ENCODE measurements at places on chromosomes 2 and 18.

- DNase-seq: no peak
These were observed 36.7 kb upstream of the AGPS start for GRCh38 chr2:177355874-177356273.

DNA sequence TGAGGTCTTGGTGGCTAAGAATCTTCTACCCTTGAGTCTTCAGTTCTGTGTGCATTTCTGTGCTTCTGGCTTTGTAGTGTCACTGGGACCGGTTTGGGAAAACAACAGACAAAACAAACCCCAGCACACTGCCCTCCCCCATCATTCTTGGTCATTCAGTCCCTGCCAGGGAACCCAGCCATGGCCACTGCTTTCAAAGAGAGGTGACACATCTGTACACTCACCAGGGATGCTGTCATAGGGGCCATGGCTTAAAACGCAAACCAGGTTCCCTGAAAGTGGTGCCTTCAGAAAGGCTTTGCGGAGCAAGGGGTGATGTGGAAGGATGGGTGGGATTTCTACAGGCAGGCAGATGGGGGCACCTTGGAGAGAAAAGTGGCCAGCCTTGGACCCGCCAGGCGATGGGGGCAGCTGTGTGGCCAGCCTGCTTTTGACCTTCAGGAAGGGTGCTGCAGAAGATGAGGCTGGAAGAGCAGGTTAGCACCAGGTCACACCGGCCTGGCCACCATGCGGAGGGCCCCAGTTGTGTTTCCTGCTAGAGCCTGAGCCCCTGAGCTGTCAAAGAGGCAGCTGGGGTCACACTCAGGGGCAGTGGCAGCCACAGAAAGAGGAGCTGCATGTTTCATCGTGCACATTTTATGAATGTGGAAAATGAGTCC lies 101.3 kb downstream of the INHBB start:
- DNase-seq: no peak

GRCh38 chr18:37665346-37665745 lies 99.7 kb upstream of the CELF4 start:
- DNase-seq: no peak

- no peak for DNase-seq
These were observed 25.4 kb upstream of the GLI2 start for GRCh38 chr2:120710256-120710655.

DNA sequence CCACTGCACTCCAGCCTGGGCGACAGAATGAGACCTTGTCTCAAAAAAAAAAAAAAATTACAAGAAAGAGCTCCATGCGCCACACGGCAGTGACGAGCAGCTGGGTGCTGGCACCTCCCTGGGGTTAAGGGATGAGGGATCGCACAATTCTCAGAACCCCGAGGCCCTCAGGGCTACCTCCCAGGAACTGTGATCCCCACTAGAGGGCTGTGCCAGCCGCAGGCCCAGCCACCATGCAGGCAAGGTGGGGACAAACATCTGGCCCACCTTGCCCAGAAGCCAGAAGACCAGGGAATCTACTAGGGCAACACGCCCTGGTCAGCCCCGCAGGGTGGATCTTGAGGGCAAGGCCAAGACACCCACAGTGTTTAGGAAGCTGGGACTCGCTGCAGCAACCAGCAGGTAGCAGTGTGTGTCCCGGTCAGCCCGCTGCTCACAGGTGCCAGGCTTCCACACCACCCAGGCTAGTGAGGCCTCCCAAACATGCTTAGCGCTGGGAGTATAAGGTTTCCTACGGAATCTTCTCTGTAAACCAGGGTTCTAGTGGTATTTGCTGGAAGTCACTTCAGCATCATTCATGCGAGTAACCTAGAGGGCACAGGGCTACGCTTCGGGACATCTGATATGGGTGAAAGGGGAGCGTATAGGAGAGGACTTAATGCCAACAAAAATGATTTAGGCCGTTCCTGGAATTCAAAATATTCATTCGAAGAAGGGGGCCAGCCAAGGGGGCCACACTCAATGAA lies 6.7 kb downstream of the SAG start:
- DNase-seq: no peak

DNA sequence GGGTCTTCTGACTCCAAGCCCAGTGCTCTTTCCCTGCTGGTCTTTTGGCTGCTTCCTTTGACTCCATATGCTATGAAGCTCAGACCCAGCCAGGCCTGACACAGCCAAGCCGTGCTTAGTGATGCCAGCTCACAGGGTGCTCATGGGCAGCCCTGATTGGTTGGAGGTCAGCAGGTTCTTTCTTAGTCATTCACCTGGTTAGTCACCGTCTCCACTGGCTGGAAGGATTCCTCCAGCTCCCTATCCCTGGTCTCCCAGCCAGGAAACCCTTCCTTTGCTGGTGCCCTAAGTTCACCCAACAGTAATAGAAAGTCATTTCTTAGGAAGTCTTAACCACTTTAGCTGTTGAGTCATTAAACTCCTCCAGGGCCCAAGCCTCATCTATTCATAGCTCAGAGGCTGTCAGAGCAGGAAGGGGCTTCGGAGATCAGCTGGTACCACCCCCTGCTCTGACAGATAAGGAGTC lies 3.9 kb downstream of the KCNK3 start:
- no peak for DNase-seq

- no peak for DNase-seq
These were observed 74.7 kb upstream of the SNTG2 start for GRCh38 chr2:875687-876615.

DNA sequence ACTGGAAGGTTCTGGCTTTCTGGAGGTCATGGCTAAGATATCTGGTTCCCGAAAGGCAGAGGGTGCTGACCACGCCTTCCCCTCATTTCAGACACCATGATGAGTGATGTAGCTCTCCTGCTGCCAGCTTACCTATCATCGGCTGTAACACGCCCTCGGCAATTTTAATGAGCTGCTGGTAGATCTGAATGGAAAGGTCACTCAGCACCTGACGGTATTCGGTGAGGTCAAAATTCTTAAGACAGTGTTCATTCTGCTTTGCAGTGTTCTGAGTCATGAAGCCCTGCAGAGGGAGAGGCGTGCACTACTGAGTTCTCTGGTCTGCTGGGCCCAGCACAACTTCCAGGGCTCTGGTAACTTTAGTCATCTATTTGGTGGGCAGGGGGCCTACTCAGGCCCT lies 25.7 kb upstream of the ACAA2 start:
- no peak for DNase-seq

DNA sequence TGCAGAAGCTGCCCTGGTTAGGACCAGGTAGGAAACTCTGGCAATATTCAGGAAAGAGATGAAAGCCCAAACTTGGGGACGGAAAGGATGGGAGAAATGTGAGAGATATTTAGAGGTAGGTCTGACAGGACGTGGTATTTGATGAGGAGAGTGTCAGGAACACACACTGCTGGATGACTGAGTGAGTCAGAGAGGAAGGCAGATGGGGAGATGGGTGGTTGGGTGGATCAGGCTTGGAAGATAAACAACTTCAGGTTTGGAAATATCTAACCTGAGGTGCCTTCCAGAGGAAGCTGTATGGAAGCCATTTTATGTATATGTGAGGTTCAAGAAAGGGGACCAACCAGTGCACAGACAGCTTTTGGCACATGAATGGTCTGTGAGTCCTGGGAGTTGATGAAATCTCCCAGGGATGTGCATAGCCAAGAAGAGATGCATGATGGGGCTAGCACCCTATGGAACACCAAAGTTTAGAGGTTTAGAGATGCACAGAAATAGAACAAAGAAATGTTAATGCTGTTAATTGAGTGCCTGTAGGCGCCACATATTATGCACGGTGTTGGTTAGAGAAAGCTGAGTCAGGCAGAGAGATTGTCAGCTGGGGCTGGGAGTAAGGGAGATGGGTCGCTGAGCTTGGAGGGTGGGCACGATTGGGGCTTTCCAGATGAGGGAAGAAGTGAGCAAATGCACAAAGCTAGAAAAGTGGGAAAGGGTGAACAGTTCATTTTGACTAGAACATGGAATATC lies 101.0 kb downstream of the VIT start:
- DNase-seq: no peak

DNA sequence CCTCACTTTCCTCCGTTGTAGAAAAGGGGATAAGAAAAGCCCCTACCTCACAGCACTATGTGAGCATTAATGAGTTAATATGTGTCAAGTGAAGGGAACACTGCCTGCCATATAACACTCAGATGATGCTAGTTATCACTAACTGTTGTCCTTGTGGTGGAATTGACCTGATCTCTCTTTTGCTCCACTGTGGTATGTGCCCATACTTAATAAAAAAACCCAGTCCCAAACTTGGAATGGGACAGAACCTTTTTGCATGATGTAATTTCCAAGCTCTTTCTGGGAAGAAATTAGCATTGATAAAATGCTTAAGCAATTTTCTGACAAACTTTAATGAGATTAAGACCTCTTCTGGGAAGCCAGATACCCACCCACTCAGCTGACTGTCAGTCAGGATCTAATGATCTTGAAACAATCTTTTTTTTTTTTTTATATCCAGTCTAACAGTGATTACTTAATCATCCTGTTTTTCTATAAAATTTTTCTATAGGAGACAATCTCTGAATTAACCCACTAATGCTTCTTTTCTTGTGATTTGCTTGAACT lies 158.7 kb downstream of the ZBTB7C start:
- no peak for DNase-seq

DNA sequence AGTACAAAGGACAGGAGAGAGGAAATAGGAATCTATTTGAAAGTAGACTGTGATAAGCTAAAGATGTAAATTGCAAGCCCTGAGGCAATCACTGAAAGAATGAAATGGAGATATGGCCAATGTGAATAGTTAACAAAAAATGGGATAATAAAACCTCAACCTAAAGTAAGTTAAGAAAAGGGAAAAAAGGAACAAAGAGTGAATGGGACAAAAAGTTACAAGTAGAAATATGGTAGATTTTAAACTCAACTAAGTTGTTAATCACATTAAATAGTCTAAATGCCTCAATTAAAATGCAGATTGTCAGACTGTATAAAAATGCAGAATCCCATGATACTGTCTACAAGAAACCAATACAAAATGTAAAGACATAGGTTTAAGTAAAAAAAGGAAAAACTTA lies 165.2 kb upstream of the RBMS1 start:
- DNase-seq: no peak

DNA sequence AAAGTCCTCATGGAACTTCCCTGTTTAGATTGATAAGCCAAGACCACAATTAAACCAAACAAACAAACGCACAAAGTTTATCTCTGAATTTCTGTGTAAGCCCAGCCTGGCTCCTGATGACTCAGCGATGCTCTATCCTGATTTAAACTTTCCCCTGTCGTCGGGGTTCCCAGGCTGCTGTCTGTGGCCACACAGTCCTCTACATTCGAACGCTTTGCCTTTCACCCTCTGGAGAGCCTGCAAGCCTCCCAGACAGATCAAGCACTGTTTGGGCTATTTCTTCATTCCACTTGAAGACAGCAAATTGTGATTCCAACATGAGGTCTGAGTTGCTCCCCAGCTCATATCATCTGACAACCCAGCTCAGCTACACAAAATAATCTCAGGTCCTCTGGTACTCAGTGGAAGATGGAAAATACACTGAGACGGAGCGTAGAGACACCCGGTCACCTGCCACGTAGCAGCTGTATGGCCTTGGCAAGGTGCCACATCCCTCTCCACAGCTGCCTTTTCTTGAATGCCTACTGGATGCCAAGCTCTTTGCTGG lies 51.2 kb downstream of the CYRIA start:
- peak; percentile 33 for DNase-seq

DNA sequence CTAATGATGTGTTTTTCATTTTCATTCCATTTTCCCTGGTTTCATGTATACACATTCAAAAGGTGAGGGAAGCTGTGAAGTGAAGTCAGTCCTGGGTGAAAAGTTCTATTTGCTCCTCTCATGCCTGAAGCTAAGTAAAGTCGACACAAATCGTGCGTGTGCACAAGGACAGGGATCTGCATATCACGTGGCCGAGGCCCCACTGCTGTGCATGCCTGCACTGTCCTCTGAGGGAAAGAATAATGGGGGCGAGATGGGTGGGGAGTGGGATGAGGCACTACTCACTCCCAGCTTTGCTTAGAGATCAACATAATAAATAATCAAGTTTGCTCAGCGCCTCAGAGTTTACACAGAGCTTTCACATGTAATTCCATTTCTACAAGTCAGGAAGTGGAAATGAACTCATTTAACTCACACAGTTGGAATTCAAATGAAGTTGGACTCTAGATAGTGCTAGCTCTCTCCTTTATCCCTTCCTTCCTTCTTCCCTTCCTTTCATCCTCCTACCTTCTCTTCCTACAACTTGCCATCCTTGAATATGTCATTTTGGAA lies 5.1 kb upstream of the PTPRM start:
- DNase-seq: no peak

DNA sequence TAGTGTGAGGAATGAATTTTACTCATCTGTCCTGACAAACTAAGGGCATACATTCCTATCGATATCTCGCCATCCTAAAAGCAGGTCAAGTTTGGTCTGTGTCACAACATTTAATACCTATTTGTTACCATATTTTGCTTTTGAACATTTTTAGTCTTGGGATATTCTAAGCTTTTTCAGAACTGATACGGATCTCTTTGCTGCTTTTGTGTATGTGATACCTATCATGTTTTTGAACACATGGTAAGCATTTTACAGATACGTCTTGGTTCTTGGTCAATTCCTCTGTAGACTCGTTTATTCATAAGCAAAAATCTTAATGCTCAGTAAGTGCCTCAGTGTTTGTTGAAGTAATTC lies 592 bp downstream of the ZNF397 start:
- DNase-seq: no peak

DNA sequence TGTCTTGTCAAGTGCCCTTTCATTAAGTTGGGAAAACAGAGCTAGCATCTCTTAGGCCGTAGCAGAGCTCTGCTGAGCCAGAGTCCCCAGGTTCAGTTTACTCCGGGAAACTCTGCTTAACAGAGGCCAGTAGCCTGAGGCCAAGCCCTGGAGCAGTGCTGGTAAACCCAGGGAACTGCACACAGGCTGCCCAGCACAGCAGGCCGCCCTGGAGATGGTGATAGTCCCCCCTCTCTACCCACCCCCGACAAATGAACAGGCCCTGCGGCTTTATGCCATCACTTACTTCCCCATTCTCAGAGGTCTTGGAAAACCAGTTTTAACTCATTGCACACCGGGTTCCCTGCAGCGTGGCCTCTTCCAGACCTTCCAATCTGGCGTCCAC lies 3.5 kb downstream of the CNNM4 start:
- no peak for DNase-seq

DNA sequence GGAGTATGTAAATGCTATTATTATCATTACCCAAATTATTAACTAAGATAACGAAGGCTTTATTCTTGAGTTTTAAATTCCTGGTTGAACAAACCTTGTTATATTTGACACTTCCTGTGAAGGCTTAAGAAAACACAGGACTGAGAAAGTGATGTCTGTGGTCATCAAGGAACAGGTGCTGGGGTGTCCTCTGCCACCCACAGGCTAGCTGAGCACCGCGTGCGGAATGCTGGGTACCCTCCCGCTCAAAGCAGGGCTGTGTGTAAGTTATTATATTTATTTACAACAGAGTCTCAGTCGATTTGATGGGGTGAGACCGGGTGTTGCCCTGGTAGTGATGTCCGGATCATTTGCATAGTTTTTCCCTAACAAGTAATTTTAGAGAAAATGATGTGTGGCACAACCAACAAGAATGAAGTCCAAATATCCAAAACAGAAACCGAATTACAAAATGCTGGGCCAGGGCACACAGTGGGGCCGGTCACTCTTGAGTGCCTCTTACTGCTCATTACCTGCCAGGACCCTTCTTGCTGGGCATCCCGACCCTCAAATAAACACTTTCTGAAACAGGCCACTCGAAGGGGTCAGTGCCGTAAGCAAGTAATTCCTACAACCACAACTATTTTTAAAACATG lies 49.2 kb downstream of the TMEM18 start:
- DNase-seq: no peak

Measured in NCI-H2081 (cell line).